ENCODE measurements at places on chromosomes 7 and 10. TPM values are rescaled to one million over a fixed set of nuclear protein-coding genes. Genes with fewer than 3 reads are reported as not detected.

DNA sequence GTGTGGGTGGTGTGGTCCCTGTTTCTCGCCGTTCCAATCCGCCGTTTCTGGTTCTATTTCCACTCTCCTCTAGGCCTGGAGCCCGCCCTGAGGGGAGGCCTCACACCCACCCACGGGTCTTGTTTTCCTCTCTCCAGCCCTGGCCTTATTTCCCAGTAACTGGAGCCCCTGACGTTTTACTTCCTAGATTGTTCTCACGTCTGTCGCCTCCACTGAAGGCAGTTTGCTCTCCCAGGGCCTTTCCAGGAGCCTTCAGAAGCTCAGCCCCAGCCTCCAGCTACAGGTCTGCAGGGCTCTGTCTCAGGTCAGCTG, 30.6 kb downstream of the CFAP46 start:
- no peak for DNase-seq

DNA sequence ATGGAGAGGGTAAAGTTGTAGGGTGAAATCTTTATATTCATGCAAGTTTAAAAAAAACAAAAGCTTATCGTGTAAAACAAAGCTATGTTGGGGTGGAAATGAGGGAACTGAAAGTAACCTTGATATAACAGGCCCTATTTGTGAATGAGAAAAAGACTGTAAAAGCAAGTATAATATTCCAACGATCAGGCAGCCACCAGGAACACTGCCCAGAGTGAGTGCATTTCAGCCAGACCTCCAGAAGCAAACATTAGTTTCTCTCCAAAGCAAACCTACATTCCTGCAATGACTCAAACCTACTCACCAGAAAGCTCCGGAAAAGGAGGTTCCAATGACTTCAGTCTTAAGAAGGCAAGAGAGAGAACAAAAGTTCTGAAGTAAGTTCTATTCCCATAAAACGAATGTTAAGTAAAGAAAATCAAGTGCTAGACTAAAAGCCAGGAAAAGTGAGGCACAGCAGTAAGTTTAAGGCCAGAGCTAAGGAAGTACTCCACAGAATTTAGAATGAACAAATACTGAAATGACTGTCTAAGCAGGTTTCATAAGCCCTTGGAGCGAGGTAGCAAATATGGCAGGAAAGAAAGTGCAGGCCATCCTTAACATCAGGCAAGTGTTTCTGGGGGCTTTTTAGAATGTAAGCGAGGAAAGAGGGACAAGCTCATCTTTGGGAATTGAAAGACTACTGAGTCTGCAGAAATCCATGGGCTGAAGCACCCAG, 493.1 kb downstream of the XPNPEP1 start:
- DNase-seq, result no peak

SPDYE5 gene
- total RNA-seq, result not detected

PPP1R9A gene
- total RNA-seq, result under 0.01 TPM

DNA sequence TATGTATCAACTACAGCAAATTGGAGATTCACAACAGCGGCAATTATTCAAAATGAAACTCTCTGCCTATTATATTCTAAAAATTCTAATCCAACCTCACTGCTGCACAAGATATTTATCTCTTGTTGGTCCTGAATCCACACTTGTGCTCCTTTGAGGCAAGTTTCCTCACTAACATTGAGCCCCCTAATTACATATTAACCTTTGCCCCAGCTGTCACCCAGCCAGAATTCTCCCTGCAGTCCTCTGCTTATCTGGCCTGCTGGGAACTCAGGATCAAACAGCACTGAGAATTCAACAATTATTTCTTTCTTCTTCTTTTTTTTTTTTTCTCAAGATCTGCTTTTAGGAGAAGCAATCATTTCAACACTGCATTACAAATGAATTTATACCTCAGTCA, 21.5 kb upstream of the PLAC9 start:
- no peak for DNase-seq

DNA sequence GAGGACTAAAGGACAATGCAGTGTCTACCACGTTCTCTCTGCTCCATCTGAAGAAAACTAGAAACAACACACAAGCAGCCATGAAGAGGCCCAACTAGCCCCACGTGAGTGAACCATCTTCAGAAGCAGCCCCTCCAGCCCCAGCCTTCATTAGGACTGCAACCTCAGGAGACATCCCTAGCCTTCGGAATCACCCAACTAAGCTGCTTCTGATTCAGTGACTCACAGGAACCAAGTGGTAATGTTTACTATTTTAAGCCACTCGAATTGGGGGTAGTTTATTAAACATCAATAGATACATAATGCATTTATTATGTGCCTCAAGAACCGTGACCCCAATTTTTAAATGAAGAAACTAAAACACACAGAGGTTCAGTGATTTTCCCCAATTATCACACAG, 22.6 kb downstream of the ARHGAP12 start:
- no peak for DNase-seq

DNA sequence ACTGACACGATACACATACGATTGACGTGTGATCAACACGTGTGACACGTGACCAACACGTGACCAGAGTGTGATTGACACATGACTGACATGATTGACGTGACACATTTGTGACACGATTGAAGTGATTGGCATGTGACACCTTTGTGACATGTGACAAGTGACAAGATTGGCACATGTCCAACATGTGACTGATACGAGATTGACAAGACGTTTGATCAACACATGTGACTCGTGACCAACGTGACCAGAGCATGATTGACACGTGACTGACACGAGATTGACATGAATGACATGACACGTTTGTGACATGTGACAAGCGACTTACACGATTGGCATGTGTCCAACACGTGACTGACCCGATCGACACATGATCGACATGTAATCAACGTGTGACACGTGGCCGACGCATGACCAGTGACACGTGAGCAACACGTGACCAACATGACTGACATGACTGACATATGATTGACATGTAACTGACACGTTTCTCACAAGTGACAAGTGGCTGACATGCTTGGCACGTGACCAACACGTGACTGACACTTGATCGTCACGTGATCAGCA, 22.0 kb downstream of the CRPPA start:
- no peak for DNase-seq

SMO gene
- 0.29 TPM for total RNA-seq

PITX3 gene
- total RNA-seq, result not detected

DNA sequence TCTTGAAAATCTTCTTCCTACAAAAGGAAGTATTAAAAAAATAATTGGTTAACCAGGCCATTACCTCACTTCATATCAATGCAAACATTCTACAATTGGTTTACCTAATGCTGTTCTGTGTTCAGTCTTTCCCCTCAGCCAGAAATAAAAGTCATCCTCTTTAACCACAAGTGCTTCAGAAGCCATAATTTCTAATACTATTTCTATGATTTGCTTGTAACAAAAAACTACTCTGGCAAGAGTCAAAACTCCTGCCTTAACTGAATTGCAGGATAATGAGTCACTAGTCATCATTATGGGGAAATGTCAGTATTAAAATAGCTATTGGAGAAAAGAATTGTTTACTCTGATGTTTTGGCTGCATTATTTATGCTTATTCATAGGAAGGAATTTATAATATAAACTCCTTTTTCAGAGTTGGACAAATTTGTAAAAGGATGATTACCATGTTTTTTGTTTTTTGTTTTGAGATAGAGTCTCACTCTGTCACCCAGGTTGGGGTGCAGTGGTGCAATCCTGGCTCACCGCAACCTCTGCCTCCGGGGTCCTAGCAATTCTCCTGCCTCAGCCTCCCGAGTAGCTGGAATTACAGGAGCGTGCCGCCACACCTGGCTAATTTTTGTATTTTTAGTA, 55.5 kb upstream of the ODAD2 start:
- DNase-seq, result peak; percentile 42

DNA sequence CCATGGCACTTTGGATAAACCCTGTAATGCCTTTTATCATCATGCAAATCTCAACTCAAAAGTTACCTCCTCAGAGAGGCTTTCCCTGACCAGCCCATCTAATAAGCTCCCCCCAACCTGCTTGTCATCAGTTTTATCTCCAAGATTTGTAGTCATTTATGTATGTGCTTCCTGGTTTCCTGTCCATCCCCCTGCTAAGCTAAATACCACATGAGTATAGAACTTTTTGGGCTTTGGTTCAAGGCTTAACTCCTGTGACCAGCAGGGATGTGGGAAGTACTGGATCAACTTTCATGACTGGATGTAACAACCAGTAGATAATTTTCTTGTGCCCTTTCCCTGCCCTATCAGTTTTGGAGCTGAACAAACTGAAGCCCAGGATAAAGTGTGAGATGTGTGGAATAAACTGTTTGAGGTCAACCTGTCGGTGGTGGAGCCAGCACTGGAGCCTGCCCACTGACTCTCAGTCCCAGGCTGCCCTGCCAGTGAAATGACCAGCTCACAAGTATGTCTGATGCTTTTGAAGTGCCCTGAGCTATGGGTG, 148.6 kb downstream of the CYP26A1 start:
- no peak for DNase-seq

DNA sequence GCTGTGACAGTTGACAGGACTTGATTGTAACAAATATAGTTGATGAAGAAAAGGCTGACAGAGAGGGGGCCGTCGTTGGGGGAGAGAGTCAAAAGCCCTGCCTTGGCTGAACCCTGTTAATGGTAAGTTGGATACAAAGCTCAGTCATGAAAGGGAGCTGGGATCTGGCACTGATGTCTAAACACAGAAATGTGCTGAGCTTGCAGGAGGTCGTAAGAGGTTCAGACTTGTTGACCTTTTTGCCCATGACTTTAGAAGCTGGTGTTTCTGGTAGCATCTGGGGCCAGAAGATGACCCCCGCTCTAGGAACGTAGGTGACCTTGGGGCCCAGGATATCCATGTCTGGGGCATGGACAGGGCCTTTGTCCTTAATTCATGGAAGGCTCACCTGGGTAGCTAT, 294.7 kb downstream of the TCF7L2 start:
- DNase-seq, result no peak

GRCh38 chr10:107031931-107032699, 132.4 kb downstream of the SORCS1 start:
- DNase-seq, result peak; percentile 19

CCNY gene
- 35.3 TPM for total RNA-seq

TMEM196 gene
- total RNA-seq, result not detected

Data from RPMI7951 (cell line).